SW480 (cell line): ENCODE measurements at places on chromosomes 6 and 20.

GRCh38 chr6:44538807-44539201, 151.3 kb downstream of the CDC5L start:
- DNase-seq: no peak

DNA sequence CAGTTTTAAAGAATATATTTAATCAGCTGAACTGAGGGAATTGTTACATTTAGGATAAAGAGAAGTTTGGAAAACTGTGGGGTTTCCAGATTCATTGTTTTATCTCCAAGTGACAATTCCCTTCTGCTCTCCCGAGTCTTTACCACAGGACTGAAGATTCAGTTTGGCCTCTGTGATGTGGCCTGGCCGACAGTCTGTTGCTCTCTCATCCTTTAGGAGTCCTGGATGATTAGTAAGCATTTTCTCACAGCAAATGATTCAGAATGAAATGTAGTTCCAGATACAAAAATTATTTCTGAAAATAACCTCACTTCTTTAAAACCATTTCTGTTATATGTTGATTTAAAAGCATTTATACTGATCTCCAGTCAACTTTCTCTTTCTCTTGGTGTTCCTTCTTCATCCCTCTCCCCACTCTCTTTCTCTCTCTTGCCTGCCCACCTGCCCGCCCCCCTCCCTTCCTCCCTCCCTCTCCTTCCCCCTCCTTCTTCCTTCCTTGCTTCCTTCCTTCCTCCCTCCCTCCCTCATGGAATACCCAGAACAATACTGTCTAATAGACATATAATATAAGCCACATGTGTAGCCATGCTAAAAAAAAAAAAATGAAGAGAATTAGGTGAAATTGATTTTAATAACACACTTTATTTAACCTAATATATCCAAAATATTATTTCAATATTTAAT, 254.9 kb downstream of the PRL start:
- no peak for DNase-seq

DNA sequence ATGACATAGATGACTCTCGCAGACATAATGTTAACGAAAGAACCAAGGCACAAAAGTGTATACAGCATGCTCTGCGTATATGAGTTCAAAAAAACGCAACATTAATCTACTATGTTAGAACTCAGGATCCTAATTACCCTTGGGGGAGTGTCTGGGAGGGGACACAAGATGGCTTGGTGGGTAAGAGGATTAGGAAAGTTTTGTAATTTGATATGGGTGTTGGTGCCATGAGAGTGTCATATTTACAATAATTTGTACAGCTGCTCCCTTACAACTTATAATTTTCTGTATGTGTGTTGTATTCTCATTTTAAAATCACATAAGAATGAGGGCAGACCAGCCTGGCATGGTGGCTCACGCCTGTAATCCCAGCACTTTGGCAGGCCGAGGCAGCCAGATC, 38.6 kb downstream of the TFEB start:
- no peak for DNase-seq

- DNase-seq: no peak
These were observed 42.3 kb upstream of the ATXN1 start for GRCh38 chr6:16803294-16804200.

- DNase-seq: no peak
These were observed 3.9 kb upstream of the OTOR start for GRCh38 chr20:16744178-16744807.

- no peak for DNase-seq
These were observed 222.2 kb downstream of the LY86 start for GRCh38 chr6:6810727-6811126.

DNA sequence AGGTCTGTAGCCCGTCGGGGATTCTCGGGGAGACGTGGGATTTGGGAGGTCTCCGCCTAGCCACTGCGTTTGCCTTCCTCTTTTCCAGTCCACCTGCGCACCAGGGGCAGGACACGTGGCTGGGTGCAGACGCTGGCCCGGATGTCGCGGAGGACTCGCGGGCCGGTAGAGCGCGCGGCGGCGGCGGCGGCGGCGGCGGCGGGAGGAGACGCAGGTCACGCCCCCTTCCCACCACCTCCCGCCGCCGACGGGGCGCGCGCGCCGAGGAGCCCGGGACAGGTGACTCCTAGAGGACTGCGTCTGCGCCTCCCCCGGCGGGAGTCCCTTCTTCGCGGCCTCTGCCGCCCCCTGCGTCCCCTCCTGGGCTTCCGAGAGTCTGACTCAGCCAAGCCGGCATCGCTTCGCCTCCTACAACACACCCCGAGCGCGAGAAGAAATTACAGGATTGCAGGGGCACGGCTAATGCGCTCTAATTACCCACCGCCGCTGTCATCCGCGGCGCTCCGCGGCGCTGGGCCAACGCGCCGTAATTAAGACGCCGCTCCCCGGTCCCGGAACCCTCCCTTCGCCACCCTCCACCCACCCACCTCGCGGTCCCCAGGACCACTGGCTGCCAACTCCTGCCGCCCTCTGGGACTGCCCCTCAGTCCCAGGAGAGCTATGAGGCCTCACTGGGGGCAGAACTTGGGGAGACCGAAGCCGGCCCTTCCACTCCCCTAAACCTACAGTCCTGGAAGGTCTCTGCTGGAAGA, 124.5 kb downstream of the MRPL14 start:
- peak; percentile 85 for DNase-seq

DNA sequence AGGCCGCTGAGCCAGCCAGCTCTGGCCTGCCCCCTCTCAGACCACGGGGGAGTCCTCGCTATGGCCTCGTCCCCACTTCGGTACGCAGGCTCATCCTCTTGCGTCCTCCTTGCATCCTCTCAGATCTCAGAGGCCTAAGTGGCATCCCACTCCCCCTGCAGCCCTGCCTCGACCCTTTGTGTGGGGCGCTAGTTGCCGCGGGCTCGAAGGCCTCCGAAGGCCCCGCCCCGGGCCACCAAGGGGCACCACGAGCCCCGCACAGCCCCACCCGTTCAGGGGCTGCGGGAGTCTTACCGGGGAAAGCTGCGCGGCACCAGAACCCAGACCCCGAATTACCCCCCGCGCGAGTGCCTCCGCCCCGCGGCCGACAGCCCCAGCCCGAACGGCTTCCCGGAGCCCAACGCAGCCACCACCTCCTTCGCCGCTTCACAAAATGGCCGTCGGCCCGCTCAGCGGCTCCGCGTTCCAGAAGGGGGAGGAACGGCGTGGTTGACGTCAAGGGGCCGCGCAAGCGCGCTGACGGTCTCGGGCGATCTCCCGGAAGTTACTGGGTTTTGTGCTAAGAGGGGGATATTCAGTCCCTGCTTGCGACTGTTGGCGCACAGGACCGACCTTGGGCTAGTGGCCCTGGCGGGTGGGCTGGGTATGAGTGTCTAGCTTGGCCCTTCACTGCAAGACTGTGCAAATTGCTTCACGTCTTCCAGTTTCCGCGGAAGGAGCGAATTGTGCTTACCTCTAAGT, at the start of the genes CPNE1 and RBM12:
Gene CPNE1 (minus strand): TSS at position 435 of the 741 bp plus-strand sequence. CDS start 31,977 bp downstream, outside the sequence.
Gene RBM12 (minus strand): TSS at position 435 of the 741 bp plus-strand sequence. CDS start 9,578 bp downstream, outside the sequence.
- DNase-seq: peak; percentile 97

GRCh38 chr6:25233226-25233625, 45.9 kb upstream of the CARMIL1 start:
- DNase-seq: no peak

DNA sequence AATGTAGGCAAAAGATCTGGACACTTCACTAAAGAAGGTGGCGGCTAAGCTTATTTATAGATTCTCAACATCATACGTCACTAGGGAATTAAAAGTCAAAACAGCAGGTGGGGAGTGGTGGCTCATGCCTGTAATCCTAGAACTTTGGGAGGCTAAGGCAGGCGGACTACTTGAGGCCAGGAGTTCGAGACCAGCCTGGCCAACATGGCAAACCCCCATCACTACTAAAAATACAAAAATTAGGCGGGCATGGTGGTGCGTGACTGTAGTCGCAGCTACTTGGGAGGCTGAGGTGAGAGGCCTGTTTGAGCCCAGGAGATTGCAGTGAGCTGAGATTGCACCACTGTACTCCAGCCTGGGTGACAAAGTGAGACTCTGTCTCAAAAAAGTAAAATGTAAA, 74.6 kb downstream of the GPX5 start:
- no peak for DNase-seq

DNA sequence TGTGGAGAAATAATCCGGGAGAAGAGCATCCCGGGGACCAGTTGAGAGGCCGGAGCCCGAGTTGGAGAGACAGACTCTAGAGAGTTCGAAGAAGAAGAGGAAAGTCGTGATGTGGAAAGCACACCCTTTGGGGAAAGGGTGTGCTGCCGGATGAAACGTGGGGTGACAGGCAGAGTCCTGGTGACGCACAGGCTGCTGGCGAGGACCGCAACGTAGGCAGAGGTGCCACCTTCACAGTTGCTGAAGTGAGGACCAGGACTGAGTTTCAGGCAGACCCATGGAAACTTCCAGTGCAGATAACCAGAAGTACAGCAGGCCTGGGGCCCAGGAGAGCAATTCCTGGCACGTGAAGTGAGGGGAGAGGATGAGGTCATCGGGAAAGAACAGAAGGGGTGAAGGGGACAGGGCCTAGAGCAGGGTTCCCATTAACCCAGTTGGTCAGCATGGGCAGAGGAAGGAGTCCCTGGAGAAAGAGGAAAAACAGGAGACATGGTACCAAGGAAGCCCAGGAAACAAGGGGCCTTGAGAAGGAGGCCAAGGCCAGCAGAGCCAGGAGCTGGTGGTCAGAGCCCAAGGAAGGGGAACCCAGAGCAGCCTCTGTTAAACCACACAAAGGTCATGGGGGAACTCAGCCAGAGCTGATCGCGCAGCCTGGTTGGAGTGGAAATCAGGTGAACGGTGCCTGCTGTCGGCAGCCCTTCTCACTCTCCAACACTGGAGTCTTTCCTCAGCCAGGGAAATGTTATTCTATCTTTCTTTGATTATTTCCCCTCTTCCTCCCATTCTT, 84.1 kb downstream of the PRND start:
- no peak for DNase-seq

DNA sequence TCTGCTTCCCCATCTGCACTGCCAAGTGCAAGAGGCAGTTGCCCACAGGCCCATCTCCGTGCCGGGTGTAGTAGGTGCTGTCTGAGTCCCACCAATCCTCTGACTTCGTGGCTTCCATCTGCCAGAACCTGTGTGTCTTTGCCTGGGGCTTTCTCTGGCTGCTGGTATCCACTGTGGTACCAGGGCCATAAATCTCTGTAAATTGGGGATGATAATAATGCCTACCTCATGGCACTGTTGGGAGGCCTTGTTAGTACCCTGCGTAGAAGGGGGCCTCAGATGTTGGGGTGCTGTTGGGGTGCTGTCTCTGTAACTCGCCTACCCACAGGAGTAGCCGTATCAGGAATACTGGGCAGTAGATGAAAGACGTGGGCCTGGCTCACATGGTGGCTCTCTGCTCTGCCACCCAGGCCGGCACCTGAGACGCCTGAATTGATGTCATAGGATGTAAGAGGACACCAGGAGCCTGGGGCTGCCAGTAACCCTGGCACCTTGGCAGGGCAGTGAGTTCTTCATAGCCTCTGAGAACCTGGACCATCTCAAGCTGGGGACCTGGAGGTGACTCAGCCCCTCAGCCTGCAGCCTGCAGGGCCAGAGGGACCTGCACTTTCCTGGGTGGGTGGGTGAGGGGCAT, 94.1 kb upstream of the RNF24 start:
- peak; percentile 25 for DNase-seq

DNA sequence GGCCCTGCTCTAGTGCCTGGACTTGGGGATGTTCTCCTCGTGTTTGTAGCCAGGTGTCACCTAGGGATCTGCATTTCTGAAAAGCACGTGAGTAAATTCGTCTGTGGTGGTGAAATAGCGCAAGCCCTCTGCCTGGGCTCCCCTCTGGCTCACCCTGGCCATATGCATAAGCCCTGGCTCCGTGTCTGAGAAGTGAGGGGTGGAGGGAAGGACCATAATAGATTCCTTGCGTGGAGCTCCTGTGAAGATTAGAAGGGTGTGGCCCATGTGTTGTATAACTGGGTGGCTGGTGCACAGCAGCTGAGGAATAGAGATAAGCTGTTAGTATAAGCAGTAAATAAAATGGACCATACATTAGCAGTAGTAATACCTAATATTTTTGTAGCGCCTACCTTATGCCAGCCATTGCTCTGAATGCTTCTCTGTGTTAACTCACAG, 4.8 kb downstream of the BCAS1 start:
- no peak for DNase-seq

DNA sequence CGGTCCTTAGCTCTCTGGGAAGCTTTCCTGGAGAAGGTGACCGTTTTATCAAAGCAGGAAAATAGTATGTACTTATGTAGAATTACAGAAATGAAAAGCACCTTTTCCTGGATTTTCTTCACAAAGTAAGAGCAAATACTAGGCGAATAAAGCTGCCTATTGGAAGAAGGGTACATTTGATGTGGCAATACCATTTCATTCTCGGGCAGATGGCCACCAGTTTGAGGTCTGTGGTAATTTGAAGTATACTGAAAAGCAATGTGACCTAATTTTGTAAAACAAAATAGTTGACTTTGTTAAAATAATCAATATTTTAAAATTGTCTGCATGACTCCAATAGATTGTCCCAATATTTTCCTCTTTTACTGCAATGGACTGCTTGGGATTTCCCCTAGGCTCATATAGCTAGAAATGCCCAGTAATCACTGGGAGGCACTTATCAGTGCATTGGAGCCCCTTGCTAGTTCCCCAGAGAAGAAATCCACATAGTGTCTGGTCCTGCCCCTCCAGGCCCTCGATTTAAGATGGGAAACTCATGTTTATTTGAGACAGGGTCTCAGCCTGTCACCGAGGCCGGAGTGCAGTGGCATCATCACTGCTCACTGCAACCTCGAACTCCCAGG, 7.4 kb upstream of the UTRN start:
- no peak for DNase-seq

DNA sequence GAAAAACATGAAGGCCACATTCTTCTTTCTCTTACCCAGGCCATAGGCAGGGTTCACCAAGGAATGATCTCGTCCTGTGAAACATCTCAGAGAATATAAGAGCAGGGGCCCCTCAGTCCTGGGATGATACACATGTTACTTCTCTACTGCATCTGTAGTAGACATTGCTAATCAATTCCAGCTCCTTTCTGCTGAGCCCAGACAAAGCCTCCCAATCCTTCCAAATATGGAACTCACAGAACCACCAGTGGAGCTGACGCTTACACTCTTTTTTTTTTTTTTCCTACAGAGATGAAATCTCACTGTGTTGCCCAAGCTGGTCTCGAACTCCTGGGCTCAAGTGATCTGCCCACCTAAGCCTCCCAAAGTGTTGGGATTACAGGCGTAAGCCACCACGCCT, 9.1 kb downstream of the SNTA1 start:
- no peak for DNase-seq

GRCh38 chr20:43833511-43834395, 80.9 kb upstream of the TOX2 start:
- no peak for DNase-seq

DNA sequence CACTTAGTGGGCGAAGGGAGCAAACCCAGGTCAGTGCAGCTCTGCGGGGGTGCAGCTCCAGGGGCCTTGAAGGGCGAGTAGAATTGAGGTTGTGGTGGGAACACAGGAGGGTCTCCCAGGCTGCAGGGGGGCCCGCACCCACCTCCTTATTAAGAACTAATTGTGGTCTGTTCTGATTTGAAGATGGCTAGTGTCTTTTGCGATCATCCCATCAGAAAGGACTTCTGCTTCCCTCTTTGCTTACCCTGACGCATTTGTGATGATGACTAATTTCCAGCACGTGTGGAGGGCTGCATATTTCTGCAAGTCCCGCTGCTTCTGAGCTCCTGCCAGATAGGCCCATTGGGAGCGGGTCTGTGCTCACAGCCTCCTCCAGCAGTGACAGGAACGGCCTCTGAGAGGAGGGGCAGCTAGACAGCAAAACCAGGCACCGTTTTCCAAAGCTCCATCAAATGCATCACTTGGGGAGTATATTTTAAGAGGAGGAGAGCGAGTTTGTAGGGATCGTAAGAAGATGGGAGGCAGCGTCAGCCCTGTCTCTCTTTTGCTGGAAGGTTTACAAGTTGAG, 268.9 kb downstream of the CDH4 start:
- DNase-seq: no peak
